Bronchial epithelial cell (primary cell): ENCODE measurements at places on chromosomes 1 and 21. TPM values are rescaled to one million over a fixed set of nuclear protein-coding genes. Genes with fewer than 3 reads are reported as not detected.
A peak's percentile ranks its signal among the peaks of the same experiment; 100 is the strongest.

The OLIG2 gene
- total RNA-seq: not detected in 2 replicates

The OR2T35 gene
- total RNA-seq: not detected in 2 replicates

The TMEM79 gene
- total RNA-seq: 7.1 and 30.7 TPM in 2 replicates

The ZNF683 gene
- total RNA-seq: not detected in 2 replicates

The ZNF593OS gene
- total RNA-seq: not detected in 2 replicates

DNA sequence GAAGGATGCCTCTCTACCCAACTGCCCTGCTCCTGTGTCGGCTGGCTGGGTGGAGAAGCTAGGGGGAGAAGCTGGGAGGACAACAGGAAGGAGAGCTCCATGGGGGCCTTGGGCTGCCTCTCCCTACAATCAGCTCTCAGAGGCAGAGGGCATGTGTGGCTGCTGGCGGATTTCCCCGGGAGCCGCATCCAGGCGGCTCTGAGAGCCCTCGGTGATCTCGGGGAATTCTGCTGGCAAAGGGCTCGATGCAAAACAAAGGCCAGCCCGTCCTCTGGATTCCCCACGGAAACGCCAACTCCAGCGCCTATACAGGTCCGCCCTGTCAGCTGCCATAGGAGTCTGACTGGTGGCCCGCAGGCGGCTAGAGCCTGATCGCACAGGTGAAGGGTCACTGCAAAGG is 26.4 kb upstream of the EVA1B start:
- no peak for DNase-seq

DNA sequence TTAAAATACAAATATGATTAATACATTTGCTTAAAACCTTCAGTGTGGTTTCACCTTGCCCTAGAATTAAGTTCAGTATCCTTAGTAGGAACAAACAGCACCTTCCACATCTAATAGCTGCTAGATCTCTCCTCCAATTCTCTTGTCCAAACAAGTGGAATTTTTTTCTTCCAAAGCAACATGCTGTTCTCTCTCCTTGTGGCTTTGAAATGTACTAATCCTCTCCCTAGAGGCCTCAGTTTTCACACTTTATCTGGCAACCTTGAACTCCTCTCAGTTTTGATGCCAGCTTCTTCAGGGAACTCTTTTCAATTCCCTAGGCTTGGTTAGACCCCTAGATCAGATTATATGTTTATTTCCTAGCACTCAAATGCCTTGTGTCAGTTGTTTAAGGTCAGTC is 87.0 kb downstream of the GLUL start:
- no peak for DNase-seq

DNA sequence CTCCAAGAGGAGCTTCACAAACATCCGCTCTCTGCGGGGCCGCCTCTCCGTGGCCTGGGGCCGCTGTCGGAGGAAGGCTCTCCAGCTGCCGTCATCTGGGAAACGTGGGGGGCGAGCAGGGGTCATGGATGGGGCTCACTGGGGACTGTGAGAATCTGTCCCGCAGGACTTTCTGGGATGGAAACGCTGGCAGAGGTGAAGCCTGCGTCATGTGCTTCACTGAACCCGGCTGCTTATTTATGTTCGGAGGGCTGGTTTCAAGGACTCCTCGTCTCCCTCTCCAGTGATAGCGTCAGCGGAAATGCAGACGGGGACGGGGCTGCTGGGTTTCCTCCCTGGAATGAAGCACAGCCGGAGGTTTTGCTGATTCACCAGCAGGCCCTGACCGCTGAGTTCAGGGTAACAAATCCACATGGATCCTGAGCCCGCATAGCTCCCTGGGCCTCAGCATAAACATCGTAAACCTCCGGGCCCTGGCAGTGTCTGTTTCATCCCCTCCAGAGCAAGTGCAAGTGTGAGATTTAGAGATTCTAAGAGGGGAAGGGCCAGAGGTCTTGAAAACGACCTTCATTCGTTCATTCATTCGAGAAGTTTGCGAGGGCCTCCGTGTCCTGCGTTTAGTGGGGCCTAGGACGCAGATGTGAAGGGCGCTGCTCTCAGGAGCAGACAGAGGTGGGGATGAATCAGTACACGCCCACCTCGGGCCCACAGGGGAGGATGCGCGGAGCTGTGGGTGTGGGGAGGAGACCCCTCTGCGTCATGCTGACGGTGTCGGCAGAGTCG is 7.0 kb upstream of the POFUT2 start:
- DNase-seq: peak; percentile 13
